Right atrium auricular region (tissue), 2 donors: ENCODE measurements at places on chromosomes 4 and X.

DNA sequence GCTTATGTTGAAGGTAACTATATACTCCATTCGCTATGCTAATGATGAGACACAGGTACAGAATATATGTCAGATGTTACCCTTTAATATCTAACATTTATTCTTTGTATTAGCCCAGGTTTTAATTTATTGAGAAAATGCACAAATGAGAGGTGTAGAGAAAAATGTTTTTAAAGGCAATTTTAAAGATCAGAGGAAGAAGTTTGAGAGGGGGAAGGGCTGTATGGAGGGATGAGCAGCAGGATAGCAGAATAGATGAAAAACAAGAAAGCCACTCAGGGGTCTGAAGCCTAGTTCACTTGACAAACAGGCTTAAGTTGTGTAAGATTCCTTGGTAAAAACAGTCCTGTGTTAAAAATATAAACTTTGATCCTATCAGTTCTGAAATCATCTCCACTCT is 3.7 kb downstream of the MAB21L2 start:
- no peaks in the 10 kb centered on the region for H3K4me1 ChIP-seq
- no peak overlapping the region for H3K27ac ChIP-seq
- H3K36me3 ChIP-seq = no peaks in the 10 kb centered on the region
- H3K4me3 ChIP-seq = no peak overlapping the region

DNA sequence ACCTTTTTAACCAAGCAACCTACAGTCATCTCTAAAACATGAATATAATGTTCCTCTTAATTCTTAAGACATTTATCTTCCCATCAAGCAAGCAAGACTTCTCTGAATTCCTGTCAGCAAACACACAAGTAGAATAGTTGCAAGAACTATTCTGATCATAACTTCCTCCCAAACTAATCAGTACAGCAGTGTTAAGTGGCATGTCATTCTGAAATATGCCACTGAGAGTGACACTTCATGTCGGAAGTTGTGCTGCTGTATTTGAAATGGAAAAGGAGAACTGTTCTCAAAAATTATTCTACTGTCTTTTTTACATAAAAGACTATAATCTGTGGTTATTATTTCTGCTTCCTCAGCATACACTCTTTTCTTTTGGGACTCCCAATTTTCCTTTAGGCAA is 546.6 kb downstream of the PCDH18 start:
- no peak overlapping the region for H3K27ac ChIP-seq
- no peaks in the 10 kb centered on the region for H3K36me3 ChIP-seq
- no peak for DNase-seq
- H3K4me1 ChIP-seq = no peaks in the 10 kb centered on the region

GRCh38 chr4:85107553-85107952 is 141.1 kb upstream of the WDFY3 start:
- H3K4me3 ChIP-seq = no peak overlapping the region
- H3K36me3 ChIP-seq = no peaks in the 10 kb centered on the region
- DNase-seq = no peak
- H3K27me3 ChIP-seq = no peaks in the 10 kb centered on the region

DNA sequence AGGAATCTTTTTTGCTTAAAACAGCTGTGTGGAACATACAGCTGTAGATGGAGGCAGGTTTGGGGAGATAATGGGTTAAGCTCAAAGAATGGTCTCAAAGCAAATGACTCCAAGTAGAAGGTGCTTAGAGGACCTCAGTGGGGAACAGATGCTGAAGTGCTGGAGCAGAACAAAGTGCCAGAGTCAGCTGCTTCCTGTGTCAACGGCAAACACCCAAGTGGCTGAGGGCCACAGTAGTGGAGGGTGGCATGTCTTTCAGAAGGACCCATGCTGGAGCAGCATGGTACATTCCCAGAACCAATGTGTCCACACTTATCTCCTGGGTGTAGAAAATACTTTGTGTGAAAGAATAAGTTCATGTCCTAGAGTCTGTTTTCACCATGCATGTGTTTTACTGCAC is 197.5 kb downstream of the CCNG2 start:
- no peaks in the 10 kb centered on the region for H3K4me1 ChIP-seq
- no peak overlapping the region for H3K4me3 ChIP-seq
- no peaks in the 10 kb centered on the region for H3K27me3 ChIP-seq
- H3K36me3 ChIP-seq = no peaks in the 10 kb centered on the region

DNA sequence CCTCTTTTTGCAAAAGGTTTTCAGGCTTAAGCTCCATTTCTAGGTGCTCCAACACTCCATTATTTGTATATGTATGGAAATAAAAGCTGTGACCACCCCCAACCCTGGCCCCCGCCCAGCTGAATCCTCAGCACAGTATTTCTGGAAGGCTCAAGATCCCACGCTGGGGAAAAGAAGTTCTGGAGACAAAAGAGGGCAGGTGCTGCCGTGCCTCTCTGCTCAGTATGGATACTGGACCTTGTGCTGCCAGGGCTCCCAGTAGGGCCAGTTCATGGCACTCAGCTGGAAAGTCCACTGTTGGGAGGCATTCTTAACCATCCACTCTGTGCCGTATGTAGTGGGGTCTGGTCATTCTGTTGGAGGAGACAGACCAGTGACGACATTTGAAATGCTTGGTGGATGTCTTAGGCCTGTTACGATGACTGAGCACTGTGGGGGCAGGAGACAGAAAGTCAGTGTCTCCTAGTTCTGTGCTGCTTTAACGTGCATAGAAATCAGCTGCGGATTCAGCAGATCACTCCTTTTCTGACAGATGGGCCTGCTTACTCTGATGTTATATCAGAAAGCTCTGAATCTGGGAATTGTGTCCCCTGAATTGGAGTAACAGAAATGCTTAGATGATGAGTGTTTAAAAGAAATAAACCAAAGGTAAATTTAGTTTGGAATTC is 48.4 kb upstream of the MSANTD1 start:
- H3K27me3 ChIP-seq = no peaks in the 10 kb centered on the region
- no peak overlapping the region for H3K27ac ChIP-seq
- peaks cover 27% of the 10 kb centered on the region for H3K36me3 ChIP-seq
- peaks cover 9% of the 10 kb centered on the region for H3K4me1 ChIP-seq

- H3K27ac ChIP-seq = no peak overlapping the region
- H3K27me3 ChIP-seq = no peaks in the 10 kb centered on the region
- H3K4me1 ChIP-seq = no peaks in the 10 kb centered on the region
- H3K36me3 ChIP-seq = no peaks in the 10 kb centered on the region
Measured at GRCh38 chrX:37076983-37077382, 68.8 kb downstream of the FAM47C start.

DNA sequence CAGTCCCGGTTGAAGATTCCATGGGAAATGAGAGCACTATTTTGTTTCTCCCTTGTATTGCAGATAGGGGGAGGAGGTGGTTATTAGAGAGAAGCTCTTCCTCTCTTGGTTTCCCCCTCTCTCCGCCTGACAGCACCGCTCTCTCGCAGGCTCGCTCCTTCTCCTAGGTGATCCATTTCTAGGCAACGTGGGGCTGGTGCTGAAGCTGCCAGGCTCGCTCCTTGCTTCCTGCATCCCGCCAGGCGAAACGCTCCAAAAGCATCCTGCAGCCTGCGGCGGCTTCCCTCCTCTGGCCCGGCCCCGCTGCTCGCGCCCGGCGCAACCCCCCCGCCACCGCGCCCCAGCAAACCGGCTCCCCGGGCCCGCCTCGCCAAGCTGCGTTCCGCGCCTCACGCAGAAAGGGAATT is at the start of gene GRID2:
Gene GRID2 (plus strand): TSS at position 346 of the 407 bp plus-strand sequence.
- H3K27me3 ChIP-seq = no peaks in the 10 kb centered on the region
- no peak within 1 kb of the TSS for H3K27ac ChIP-seq
- H3K36me3 ChIP-seq = no peaks in the 10 kb centered on the region
- peak within 1 kb of the TSS; percentile 36 for H3K4me3 ChIP-seq

DNA sequence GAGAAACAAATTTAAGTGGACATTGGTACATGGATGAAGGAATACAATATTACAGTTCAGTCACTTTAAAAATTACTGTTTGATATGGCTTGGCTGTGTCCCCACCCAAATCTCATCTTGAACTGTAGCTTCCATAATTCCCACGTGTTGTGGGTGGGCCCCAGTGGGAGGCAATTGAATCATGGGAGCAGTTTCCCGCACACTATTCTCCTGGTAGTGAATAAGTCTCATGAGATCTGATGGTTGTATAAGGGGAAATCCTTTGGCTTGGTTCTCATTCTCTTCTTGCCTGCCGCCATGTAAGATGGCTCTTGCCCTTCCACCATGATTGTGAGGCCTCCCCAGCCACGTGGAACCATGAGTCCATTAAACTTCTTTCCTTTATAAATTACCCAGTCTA is 804.2 kb upstream of the FRG1 start:
- no peaks in the 10 kb centered on the region for H3K4me1 ChIP-seq
- H3K27me3 ChIP-seq = no peaks in the 10 kb centered on the region
- DNase-seq = no peak
- no peak overlapping the region for H3K4me3 ChIP-seq
- H3K27ac ChIP-seq = no peak overlapping the region
- H3K36me3 ChIP-seq = no peaks in the 10 kb centered on the region

GRCh38 chr4:86307432-86307831 is 52.4 kb downstream of the MAPK10 start:
- H3K4me1 ChIP-seq = no peaks in the 10 kb centered on the region
- H3K4me3 ChIP-seq = no peak overlapping the region
- no peaks in the 10 kb centered on the region for H3K36me3 ChIP-seq
- no peak overlapping the region for H3K27ac ChIP-seq
- DNase-seq = no peak

DNA sequence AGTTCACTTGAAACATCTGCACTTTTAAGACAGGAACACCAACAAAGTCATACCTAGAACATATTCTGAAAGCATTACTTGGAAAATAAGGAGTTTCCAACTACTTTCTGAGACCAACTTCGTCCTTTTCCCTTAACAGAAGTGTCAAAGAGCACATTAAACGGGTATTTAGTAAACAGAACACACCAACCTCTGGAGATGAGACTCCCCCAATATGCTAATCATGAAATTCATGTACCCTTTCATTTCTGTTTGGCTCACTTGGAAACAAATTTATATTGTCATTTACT is 69.2 kb downstream of the NOCT start:
- no peaks in the 10 kb centered on the region for H3K36me3 ChIP-seq
- H3K4me1 ChIP-seq = peaks cover 28% of the 10 kb centered on the region
- no peaks in the 10 kb centered on the region for H3K27me3 ChIP-seq
- H3K27ac ChIP-seq = peak overlapping the region; percentile 94
- peak overlapping the region; percentile 72 for H3K4me3 ChIP-seq

GRCh38 chr4:4289941-4290850 is at the start of the genes LYAR and ZBTB49:
Gene LYAR (minus strand): TSS chr4:4290154. CDS start chr4:4283742, 6,412 bp downstream.
Gene ZBTB49 (plus strand): TSS chr4:4290251. CDS start chr4:4299946, 9,695 bp downstream.
- H3K36me3 ChIP-seq = no peaks in the 10 kb centered on the region
- H3K27ac ChIP-seq = peak within 1 kb of the TSS; percentile 86
- DNase-seq = peak; percentile 93
- H3K27me3 ChIP-seq = no peaks in the 10 kb centered on the region

- H3K27ac ChIP-seq = no peak overlapping the region
- no peak for DNase-seq
- no peaks in the 10 kb centered on the region for H3K27me3 ChIP-seq
- no peaks in the 10 kb centered on the region for H3K36me3 ChIP-seq
Measured at GRCh38 chr4:19123681-19124080, 1102.1 kb upstream of the LCORL start.

DNA sequence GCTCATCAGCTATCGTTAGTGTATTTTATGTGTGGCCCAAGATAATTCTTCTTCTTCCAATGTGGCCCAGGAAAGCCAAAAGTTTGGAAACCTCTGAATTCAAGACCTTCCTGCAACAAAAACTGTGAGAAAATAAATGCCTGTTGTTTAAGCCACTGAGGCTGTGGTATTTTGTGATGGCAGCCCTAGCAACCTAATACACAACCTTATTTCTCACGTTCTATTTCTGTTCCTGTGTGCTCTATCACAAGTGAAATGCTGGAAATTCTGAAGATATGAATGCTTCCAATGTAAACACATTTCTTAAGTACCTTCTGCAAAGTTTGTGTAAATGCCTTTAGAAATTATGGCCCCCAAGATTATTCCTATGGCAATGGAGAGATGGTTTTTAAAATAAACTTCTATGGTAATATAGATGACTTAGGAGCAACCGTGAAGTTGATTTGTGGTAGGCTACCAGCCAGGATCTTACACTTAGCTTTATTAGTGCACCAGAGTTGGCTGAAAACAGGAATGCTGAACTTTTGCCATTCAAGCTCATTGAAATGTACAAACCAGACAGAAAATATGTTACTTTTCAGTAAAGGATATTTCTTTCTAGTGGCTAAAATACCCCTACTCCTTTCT is 148.0 kb downstream of the USP46 start:
- no peaks in the 10 kb centered on the region for H3K27me3 ChIP-seq
- H3K4me1 ChIP-seq = no peaks in the 10 kb centered on the region

DNA sequence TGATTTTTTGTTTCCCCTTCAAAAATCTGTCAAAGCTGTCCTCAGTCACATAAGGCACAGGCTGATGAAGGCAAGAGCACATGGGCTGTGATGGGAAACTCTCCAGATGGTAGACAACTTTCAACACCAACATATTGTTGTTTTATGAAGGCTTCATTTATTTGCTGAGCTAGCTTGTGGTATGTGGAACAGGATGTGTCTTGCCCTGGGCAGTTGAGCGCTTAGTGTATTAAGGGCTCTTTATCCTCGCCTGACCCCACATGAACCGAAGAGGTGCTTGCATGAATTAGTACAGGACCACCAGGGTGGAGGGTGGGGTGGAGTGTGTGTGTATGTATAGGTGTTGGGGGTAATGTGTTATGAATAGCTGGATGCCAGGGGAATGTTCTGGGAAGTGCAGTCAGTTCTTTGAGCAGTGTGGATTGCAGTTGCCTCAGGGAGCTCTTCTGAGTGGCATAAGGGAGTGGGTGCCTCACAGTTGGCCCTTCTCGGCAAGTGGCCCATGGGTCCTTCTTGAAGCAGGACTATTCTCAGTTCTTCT is 103.1 kb downstream of the PHEX start:
- DNase-seq = no peak
- H3K36me3 ChIP-seq = no peaks in the 10 kb centered on the region
- no peaks in the 10 kb centered on the region for H3K27me3 ChIP-seq
- H3K4me1 ChIP-seq = peaks cover 5% of the 10 kb centered on the region

- no peaks in the 10 kb centered on the region for H3K4me1 ChIP-seq
- no peaks in the 10 kb centered on the region for H3K36me3 ChIP-seq
- H3K27me3 ChIP-seq = no peaks in the 10 kb centered on the region
- H3K4me3 ChIP-seq = no peak overlapping the region
- H3K27ac ChIP-seq = no peak overlapping the region
- no peak for DNase-seq
Measured at GRCh38 chr4:108315694-108316093, 147.0 kb upstream of the LEF1 start.

DNA sequence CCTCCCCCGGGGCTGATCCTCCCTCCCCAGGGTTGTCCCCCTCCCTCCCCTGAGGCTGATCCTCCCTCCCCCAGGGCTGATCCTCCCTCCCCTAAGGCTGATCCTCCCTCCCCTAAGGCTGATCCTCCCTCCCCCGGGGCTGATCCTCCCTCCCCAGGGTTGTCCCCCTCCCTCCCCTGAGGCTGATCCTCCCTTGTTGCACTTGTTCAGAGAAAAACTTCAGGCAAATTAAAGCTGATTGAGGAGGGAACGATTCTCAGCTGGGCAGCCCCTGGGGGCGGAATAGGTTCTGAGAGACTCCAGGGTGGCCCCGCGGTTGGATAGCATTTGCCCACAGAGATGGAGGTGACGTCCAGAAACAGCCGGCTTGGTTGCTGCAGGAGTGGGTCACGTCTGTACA is 110.7 kb upstream of the ADRA2C start:
- no peak overlapping the region for H3K27ac ChIP-seq
- no peak overlapping the region for H3K4me3 ChIP-seq
- no peaks in the 10 kb centered on the region for H3K36me3 ChIP-seq
- H3K27me3 ChIP-seq = no peaks in the 10 kb centered on the region
- H3K4me1 ChIP-seq = no peaks in the 10 kb centered on the region
